Activated T-helper 2 cell treated with anti-CD3 and anti-CD28 coated beads, Interferon-gamma antibody, Interleukin-2, Interleukin-4, amounts not matched to agents 10 μg/mL and 5 μg/mL and 100 μg/mL, durations not matched to agents 14 hours and 24 hours and 36 hours (primary cell): ENCODE measurements at places on chromosomes 13 and 19.

- DNase-seq, result no peak
- H3K4me1 ChIP-seq, result peaks cover 7% of the 10 kb centered on the region
- H3K27ac ChIP-seq, result no peak overlapping the region
- H3K36me3 ChIP-seq, result no peaks in the 10 kb centered on the region
Measured at GRCh38 chr13:44842158-44842557, 147.1 kb downstream of the NUFIP1 start.

DNA sequence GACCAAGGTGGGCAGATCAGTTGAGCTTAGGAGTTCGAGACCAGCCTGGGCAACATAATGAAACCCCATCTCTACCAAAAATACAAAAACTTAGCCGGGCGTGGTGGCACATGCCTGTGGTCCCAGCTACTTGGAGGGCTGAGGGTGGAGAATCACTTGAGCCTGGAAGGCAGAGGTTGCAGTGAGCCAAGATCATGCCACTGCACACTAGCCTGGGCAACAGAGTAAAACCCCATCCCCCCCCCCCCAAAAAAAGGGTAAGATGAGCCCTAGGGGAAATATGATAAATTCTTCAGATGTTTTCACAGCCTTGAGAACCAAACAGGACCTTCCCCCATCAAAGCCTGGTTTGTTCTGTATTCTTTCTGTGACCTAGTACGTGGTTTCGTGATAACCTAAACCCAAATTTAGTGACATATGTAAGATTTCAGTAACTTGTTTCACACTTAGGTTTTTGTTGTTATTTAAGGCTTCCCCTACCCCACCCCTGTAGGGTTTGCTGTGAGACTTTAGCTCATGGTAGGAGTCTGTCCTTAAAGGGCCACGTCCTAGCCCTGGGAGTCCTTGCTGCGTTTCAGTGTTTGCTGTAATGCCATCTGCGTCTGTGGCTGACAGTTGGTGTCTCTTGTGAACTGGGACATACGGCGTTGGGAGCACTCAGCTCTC is 49.6 kb downstream of the MYO9B start:
- H3K27ac ChIP-seq, result peak overlapping the region; percentile 99
- H3K4me3 ChIP-seq, result peak overlapping the region; percentile 83
- H3K27me3 ChIP-seq, result no peaks in the 10 kb centered on the region

DNA sequence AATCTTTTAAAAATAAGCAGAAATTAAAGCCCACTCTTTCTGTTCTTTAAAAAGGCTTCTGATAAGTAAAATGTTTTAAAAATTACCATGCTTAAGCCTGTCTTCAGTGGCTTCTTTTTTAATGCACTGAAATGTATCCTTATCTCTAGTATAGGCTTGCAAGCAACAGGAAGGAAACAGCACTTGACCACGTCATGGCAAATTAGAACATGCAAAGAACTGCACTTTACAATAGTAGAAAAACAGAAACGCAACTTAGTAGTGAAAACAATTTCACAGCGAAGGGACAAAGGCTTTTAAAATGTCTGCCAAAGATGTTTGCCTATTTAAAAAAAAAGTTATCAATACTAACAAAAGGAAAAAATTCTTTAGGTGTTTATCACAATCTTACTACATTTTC is 36.3 kb downstream of the ELF1 start:
- peak; percentile 53 for DNase-seq
- H3K27ac ChIP-seq, result peak overlapping the region; percentile 93
- peaks cover 68% of the 10 kb centered on the region for H3K4me1 ChIP-seq

DNA sequence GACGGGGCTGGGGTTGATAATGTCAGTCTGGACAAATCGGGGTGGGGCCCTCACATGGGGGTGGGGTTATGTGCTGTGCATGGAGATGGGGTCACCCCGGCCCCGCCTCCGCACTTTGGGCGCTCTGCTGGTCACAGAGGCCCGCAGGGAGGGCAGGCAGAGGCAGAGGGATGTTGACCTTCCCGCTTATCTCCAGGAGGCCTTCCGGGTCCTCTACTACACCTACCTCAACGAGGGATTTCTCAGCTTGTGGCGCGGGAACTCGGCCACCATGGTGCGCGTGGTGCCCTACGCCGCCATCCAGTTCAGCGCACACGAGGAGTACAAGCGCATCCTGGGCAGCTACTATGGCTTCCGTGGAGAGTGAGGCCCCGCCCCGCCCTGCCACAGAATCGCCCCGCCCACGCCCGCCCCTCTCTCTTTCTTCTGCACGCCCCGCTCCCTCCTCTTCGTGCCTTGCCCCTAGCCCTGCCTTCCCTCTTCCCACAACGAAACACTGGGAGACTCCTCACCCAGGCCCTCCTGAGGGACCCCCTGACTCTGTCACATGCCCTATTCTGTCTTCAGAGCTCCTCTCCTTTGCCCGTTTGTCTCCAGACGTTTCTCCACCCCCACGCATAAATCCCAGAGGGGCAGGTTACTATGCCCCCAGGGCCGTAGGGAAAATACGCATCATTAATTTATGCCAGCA is 32.8 kb downstream of the TMEM161A start:
- no peaks in the 10 kb centered on the region for H3K36me3 ChIP-seq
- no peaks in the 10 kb centered on the region for H3K4me1 ChIP-seq
- no peak overlapping the region for H3K4me3 ChIP-seq
- DNase-seq, result no peak
- H3K27ac ChIP-seq, result no peak overlapping the region

GRCh38 chr13:20064128-20064527 is 96.7 kb downstream of the GJA3 start:
- no peak overlapping the region for H3K4me3 ChIP-seq
- H3K36me3 ChIP-seq, result peaks cover 53% of the 10 kb centered on the region
- H3K27ac ChIP-seq, result no peak overlapping the region
- no peak for DNase-seq

DNA sequence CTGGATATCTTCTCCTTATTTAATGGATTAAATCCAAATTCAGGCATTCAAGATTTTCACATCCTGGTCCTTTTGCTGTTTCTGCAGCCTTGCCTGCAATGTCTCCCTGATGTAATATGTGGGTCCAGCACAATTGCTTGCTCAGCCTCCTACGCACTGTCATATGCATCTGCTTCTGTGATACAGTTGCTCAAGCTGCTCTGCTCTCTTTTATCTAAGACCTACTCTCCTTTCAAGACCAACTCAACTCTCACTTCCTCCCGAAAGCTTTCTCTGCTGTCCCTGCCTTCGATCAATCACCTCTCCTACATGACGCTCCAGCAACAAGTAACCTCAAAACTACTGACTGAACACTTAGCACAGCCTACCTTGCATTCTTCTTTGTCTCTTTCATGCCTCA is 138.2 kb downstream of the DCLK1 start:
- H3K4me3 ChIP-seq, result no peak overlapping the region
- no peak overlapping the region for H3K27ac ChIP-seq
- no peaks in the 10 kb centered on the region for H3K36me3 ChIP-seq
- H3K27me3 ChIP-seq, result no peaks in the 10 kb centered on the region
- no peak for DNase-seq
